ENCODE measurements at places on chromosomes 4 and X.

GRCh38 chr4:128347175-128347868, 59.7 kb upstream of the PGRMC2 start:
- DNase-seq: no peak

DNA sequence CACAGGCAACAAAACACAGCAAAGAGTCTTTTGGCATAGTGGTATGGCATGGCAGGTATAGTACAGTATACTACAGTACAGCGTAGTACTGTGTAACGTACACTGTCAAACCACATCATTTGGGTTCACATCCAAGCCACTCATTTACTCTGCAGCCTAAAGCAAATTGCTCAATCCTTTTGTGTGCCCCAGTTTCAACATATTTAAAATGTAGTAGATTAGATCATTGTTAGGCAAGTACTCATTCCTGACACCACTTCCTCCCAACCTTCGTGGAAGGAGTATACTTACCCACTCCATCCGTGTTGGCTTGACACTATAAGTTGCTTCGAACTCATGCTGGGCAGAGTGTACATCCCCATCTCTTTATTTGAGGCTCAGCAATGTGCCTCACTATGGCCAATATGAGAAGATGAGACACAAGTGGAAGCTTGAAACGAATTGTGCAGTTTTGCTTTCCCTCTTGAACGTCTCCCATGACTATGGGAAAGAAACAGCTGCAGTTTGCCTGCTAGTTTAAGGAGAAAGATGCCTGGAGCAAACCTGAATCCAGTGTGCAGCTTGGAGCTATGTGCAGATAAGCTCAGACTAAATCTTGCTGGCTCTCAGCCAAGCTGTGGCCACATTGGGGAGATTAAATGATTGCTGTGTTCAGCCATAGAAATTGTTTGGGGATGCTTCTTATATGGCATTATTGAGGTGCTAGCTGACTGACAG, 85.7 kb upstream of the TBL1X start:
- no peak for DNase-seq

GRCh38 chr4:1297023-1297395, 7.3 kb downstream of the MAEA start:
- no peak for DNase-seq

GRCh38 chrX:97389761-97390192, 506.1 kb downstream of the RPA4 start:
- DNase-seq: no peak

DNA sequence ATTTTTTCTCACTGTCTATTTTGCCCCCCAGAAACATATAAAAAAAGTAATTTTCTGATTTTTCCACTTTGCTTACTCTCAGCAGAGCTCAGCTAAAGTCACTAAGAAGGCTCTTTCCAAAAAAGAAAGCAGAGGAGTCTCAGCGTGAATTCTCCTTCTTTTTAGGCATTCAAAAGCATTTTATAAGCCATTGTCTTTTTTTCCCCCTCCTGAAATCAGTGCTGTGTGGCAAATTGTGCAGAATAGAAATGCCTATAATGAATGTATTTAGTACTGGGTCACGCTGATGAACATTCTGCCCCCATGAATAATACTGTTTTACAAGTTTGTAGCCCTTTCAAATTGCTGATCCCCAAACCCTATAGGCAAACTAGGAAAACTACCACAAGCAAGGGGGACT, 1.6 kb upstream of the PCDH18 start:
- no peak for DNase-seq

- DNase-seq: no peak
Observed at GRCh38 chr4:127446427-127446885, 186.3 kb upstream of the INTU start.

GRCh38 chrX:110046001-110046400, 43.1 kb downstream of the TMEM164 start:
- DNase-seq: no peak

DNA sequence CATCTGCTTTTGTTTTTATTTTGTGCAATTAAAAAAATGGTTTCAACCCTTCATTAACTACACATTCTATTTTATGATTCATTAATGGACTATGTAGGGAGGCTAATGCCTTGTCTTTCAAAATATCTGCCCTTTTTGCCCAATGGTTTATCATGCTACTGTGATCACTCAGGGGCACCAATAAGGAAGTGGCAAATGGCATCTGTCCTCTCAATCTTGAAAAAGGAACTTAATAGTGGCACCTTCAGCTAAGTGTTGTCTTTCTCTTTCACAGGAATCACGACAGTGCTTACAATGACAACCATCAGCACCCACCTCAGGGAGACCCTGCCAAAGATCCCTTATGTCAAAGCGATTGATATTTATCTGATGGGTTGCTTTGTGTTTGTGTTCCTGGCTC, 57.1 kb downstream of the COMMD8 start:
- DNase-seq: no peak

DNA sequence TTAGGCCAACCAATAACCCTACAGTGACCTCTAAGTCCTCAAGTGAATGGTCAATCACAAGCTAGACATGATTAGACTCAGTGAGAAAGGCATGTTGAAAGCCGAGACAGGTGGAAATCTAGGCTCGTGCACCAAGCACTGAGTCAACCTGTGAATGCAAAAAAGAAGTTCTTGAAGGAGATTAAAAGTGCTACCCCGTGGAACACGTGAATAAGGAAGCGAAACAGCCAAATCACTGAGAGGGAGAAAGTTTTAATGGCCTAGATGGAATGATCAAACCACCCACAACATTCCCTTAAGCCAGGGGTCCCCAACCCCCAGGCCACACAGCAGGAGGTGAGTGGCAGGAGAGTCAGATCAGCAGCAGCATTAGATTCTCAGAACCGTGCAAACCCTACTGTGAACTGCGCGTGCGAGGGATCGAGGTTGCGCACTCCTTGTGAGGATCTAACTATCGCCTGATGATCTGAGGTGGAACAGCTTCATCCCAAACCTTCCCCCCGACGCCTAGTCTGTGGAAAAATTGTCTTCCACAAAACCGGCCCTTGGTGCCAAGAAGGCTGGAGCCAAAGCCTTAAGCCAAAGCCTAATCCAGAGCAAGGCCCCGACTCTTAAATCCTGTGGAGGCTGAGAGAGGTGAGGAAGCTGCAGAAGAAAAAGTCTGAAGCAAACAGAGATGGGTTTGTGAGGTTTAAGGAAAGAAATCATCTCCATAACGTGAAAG, 19.5 kb upstream of the PDE6B start:
- no peak for DNase-seq

DNA sequence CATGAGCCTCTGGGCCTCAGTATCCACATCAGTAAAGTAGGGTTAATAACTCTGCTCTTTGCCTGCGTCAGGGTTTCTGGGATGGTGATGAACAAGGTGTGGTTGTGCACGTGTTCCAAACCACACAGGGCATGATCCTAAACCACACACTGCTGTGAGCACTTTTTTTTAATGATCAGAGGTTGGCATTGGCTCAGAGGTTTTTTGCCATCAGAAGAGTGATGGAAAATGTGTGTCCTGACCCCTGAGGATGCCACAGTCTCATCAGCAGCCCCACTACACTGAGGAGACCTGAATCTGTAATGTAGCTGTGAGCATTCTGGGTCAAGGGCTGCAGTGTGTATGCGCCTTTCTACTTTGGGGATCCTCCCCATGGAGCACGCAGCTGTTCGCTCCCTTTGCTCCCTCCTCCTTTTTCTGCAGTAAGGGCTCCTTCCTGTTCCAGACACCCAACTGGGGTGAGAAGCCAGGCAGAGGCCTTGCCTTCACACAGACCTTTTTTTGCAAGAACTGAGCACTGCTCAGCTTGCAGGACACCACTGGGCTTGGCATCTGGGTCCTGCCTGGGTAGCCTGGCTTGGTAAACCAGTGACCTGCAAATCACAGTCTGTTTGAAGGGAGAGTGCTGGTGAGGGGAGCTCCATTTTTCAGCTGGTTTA, 87.5 kb downstream of the MAMLD1 start:
- no peak for DNase-seq

GRCh38 chrX:9149501-9150245, 115.7 kb upstream of the FAM9B start:
- DNase-seq: no peak

All from NCI-H187 (cell line).